Kidney (tissue), 22 donors: ENCODE measurements at places on chromosomes 6 and 20. TPM values are rescaled to one million over a fixed set of nuclear protein-coding genes. Genes with fewer than 3 reads are reported as not detected.
A peak's percentile ranks its signal among the peaks of the same experiment; 100 is the strongest.

GRCh38 chr20:48286601-48287000 lies 501.3 kb upstream of the SULF2 start:
- no peak for DNase-seq

DNA sequence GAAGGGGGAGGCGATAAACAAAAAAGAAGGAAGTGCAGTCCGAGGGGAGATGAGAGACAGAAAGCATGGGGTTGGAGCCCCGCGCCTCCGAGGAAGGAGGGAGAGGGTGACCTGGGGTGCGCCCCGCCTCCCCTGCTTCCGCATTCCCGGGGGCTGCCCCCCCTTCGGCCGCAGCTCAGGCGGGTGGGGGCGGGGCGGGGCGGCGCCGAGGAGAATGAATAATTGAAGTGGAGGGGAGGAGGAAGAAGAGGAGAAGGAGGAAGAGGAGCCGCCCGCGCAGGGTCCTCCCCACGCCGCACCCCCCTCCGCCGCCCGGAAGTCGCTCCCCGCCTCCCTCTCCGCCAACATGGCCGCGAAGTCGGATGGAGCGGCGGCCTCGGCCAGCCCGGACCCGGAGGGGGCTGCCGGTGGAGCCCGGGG lies at the start of gene XKR7:
XKR7 (plus strand) TSS at position 322 of the 420 bp plus-strand sequence; CDS start at position 347, 25 bp downstream.
- peak; percentile 20 for DNase-seq

DNA sequence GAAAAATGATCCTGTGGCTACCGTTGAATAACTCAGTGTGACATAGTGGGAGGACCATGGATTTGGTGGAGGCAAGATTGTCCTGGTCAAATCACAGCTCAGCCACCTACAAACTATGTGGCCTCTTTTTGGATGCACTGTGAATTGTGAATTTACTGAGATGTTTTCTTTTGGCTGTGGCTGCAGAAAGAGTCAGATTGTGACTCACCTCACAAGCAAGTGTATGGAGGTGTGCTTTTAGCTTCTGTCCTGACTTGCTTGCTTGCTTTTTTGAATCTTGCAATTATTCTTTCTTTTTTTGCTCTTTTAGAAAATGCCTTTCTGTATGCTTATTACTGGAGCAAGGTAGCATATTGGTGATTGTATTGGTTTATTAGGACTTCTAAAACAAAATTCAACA lies 122.9 kb upstream of the FOXO3 start:
- no peak for DNase-seq

- no peak for DNase-seq
Observed at GRCh38 chr20:34615477-34615876, 57.0 kb downstream of the MAP1LC3A start.

GRCh38 chr6:8881663-8882062 lies 446.3 kb upstream of the SLC35B3 start:
- DNase-seq, result no peak

DNA sequence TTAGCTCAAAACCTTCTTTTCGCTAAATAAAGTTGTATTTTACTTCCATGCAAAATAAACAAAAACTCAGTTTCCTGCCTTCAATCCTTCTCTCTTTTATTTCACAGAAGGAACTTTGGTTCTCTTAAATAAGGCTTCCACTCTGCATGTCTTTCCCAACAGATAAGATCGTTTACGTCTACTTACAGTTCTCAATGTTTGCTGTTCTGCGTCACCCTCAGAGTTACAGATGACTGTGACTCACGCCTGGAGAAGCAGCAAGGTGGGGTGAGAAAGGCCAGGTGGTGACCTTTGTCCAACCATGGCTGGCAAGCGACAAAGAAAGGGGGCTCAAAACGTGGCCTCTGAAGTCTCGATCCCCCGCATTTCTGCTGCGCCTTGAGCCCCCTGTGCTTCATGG lies 51.4 kb upstream of the RPS6KA2 start:
- DNase-seq, result no peak

GRCh38 chr6:70299456-70299855 lies 3.4 kb downstream of the COL9A1 start:
- DNase-seq, result peak; percentile 50

GRCh38 chr6:22413681-22414311 lies 117.0 kb upstream of the PRL start:
- no peak for DNase-seq

DNA sequence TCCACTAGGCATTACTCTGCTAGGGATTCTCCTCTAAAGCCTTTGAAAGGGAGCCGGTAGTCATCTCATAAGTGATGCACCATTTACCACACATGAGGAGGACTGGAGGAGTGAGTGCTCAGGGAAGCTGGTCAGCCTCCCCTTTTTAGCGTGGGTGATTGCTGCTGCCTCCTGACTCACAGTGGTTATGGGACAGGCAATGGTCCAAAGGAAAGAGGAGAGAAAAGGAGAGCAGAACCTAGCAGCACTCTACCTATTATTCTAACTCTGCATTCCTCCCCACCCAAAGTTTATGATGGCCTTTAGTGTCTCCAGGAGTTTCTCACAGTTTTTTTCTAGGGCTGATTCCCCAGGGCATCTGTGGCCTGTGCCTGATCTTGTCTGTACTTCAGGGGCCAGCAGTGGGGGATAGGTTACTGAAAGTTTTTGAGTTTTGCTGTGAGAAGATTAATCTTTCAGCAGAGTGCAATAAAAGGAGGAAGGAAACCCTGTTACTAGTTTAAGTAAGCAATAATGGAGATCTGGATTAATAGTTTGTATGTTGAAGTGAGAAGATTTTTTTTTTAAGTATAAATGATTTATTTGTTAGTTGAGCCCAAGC lies 36.4 kb upstream of the GCLC start:
- DNase-seq, result no peak

DNA sequence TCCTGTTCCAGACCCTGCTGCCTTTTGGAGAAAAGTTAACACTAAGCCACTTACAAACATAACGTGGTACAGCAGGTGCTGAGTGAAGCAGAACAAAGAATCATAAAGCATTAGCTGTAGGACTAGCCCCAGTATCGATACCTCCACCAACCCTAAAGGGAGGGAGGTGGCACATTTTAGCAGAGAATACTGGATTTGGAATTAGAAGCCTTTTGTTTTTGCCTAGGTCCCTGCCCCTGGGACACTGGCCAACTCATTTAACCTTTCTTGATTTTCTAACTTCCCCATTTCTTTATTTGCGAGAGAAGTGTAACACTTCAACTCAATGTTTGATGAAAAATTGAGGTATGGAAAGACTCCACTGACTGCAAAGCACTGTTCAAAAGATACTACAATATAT lies 93.5 kb downstream of the B3GAT2 start:
- no peak for DNase-seq

- no peak for DNase-seq
Observed at GRCh38 chr6:97656706-97657350, 373.8 kb upstream of the MMS22L start.

DNA sequence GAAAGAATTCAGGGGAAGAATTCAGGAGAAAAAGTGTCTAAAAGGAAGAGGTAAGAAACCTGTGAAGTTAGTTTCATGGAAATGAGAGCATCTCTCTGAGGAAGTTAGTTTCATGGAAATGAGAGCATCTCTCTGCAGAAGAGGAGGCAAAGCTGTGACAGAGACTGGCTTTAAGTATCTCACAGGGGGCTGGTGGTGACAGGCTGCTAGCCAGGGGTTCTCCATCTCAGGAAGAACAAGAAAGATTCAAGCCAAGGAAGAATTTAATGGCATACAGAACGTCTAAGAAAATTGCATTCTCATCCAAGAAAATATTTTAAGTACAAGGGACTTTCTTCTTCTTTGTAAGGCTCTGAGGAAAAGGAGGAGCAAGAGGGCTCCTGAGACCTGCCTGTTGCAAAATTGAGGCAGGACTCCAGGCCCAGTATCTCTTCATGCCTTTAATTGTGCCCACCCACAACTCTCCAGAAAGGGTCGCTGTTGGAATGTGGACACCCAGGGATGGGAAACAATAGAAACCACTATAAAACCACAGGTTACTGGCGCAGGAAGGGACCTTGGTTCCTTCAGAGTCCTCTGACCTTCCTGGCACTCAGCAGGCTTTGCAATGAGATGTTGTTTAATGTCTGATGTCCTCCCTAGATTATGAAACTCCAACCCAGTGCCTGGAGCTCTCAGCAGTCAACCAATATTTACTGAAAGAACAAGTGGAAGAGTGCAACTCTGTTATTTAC lies 136.8 kb downstream of the FNDC1 start:
- DNase-seq, result no peak

- no peak for DNase-seq
Observed at GRCh38 chr6:108874470-108875160, 26.4 kb downstream of the ARMC2 start.

DNA sequence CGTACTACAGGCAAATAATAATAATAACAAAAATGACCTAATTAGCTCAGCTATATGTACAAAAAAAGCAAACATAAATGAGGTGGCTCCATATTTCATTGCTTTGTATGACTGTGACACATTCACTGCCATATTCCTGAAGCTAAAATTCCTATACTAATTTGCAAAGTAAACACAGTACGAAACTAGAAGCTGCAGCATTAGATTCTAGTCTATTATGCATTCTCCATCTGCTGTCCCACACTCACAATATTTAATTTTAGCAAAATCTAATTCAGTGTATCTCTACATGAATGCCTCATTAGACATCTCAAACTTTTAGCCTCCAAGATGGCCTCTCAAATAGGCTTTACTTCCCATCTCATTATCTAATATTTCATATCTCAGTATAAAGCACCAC lies 55.1 kb downstream of the ATG5 start:
- DNase-seq, result no peak

- DNase-seq, result no peak
Observed at GRCh38 chr6:140346428-140346827, 972.0 kb upstream of the CITED2 start.

GRCh38 chr20:43572891-43573290 lies 14.1 kb downstream of the SGK2 start:
- DNase-seq, result no peak

PI3 gene
- 8.7 TPM for total RNA-seq

PI16 gene
- 1.7 TPM for total RNA-seq

MUCL3 gene
- 0.13 TPM for total RNA-seq

DOP1A gene
- 31.6 TPM for total RNA-seq

ARFGEF2 gene
- total RNA-seq, result 36.9 TPM

BHLHE23 gene
- total RNA-seq, result not detected

SMPDL3A gene
- total RNA-seq, result 10.7 TPM

MLN gene
- total RNA-seq, result not detected

SLC17A1 gene
- 26.3 TPM for total RNA-seq

PRDM13 gene
- not detected for total RNA-seq
